ENCODE measurements at places on chromosomes 6 and 20.

- no peak for DNase-seq
Measured at GRCh38 chr20:61193164-61193563, 58.9 kb upstream of the CDH4 start.

DNA sequence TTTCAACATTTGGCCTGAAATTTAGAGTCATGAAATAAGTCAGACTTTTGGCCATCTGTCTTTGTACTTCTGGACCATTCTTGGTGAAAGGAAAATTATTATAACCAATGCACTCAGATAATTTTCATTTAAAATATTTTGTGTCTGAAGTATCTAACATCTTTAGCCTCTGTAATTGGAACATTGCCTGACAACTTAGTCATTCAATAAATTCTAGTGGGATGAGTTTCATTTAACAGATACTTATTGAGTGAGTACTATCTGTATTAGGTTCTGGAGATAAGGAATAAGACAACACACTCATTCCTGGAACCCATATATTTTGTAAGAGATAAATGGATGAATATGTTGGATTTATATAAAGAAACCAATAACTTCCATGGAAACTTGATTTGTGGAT is 536.0 kb downstream of the BCKDHB start:
- no peak for DNase-seq

- no peak for DNase-seq
Measured at GRCh38 chr6:15952231-15953151, 176.4 kb upstream of the MYLIP start.

- DNase-seq = no peak
Measured at GRCh38 chr6:139882977-139883728, 508.7 kb upstream of the CITED2 start.

- DNase-seq = no peak
Measured at GRCh38 chr6:150093397-150093796, 24.5 kb upstream of the ULBP3 start.

DNA sequence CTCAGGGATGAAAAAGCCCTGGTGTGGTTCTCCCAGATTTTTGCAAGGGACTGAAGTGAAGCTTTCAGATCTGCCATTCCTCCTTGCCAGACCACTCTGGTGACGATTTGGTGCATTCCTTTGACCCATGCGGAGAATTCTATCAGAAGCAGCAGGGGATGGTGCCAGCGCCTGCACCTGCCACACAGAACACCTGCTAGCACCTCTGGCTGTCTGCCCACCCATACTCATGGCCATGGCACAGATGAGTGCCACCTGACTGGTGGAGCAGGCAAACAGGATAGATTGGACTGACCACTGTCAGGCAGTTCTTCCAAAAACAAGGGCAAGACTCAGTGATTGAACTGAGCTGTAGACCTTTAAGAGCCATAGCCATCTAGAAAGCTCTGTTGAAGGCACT is 107.1 kb downstream of the CDYL start:
- no peak for DNase-seq

DNA sequence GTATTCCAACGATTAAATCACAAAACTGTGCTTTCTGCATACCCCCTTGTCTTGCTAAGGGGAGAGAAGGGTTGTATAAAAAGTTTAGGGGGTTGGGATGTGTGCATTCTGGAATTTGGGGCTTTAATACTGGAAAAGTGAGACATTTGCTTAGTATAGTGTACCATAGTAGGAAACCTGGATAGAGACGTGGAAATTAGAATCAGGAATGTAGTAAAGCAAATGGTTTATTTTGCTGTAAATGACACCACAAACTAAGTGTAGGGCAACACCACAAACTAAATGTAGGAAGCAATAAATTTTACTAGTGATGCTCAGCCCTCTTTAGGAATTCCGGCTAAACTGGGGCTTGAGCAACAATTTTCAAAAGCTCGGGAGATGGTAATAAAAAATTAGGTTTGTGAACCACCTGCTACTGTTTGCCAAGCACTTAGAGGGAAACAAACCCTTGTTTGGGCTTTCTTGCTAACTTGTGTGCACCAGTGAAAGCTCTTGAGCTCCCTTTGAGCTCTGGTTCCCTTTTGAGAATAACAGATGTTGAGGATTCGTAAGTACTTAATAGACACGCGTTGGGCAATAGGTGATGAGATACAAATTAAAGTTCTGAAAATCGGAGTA is 13.8 kb downstream of the BRD2 start:
- DNase-seq = no peak

DNA sequence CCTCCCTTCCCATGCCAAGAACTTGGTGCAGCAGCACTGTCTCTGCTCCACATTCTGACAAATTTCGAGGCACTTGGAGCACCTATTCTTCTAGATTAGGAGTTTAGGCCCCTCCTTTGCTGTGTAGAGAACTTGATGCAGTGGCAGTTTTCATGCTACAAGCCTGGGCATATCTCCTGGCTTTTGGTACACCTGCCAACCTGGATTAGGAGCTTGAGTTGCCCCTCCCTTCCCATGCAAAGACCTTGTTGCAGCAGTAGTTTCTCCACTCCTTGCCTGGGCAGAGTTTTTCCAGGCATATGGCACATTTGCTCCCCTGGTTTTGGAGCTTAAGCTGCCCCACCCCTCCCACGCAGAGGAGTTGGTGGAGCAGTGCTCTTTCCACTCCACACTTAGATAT is 956.1 kb downstream of the EYS start:
- DNase-seq = no peak

GRCh38 chr20:57665589-57665971 is 44.2 kb downstream of the PMEPA1 start:
- no peak for DNase-seq

GRCh38 chr20:54573838-54574237 is 98.4 kb downstream of the DOK5 start:
- no peak for DNase-seq

DNA sequence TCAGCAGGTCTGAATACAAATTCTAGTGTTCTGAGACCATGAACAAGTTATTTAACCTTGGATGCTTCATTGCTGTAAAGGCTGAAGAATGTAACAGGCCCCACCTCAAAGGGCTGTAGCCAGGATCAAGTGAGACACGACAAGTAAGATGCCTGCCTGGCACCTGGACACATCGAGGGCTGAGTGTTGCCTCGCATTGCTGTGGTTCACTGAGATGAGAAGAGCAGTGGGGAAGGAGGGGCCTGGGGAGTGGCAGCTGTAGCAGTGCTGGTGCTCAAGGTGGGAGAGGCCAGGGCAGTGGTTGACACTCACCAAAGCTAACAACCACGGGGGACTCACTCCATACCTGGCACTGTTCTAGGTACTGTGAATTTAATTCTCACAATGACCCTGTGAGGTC is 187.8 kb downstream of the KIF16B start:
- no peak for DNase-seq

DNA sequence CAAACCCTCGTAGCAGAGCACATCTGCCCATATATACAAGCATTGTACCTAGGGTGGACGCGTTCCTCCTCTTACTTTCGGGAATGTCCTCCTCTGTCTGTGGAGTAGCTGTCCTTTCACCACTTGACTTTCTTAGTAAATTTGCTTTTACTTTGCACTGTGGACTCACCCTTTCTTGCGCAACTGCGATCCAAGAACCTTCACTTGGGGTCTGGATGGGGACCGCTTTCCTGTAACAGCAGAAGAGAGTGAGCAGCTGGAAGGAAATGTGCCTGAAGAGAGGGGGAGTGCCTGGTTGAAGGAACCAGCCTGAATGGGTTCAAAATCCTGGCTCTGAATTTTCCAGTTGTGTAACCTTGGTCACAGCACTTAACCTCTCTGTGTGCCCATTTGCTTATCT is 40.1 kb upstream of the PMEPA1 start:
- DNase-seq = no peak

GRCh38 chr6:37804586-37804985 is 14.9 kb upstream of the ZFAND3 start:
- DNase-seq = no peak

DNA sequence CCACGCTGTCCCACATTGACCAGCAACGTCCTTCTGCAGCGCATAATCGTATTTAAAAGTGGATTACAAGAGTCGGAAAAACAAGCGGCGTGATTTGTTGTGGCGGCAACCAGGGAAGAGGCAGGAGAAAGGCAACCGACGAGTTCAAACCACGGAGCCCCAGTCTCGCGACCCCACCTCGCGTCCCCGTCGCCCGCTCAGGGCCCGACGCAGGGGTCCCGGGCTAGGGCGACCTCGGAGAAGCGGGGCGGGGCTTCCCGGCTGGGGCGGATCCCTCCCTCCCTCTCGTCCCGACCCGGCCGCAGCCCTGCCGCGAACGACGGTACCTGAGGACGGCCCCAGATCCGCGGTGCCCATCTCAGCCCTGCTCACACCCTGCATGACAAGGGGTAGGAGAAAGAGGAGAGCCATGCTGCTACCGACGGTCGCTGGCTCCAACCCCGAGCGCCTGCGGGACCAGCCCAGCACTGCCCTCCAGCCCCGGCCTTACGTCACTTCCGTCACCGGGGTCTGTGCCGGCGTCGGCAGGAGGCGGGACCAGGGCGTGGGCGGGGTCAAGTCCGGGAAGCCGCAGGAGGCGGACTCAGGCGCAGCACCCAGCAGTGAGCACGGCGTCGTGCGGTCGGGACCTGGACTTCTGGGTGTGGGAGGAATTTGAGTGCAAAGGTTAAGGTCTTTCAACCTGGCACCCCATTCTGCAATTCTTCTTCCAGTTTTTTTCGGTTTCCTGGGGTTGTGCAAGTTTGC is at the start of gene IFNGR1:
Gene IFNGR1, minus strand, starts transcription at position 469 of the 747 bp plus-strand sequence. Its CDS starts 58 bp downstream, at position 411.
- peak; percentile 91 for DNase-seq

DNA sequence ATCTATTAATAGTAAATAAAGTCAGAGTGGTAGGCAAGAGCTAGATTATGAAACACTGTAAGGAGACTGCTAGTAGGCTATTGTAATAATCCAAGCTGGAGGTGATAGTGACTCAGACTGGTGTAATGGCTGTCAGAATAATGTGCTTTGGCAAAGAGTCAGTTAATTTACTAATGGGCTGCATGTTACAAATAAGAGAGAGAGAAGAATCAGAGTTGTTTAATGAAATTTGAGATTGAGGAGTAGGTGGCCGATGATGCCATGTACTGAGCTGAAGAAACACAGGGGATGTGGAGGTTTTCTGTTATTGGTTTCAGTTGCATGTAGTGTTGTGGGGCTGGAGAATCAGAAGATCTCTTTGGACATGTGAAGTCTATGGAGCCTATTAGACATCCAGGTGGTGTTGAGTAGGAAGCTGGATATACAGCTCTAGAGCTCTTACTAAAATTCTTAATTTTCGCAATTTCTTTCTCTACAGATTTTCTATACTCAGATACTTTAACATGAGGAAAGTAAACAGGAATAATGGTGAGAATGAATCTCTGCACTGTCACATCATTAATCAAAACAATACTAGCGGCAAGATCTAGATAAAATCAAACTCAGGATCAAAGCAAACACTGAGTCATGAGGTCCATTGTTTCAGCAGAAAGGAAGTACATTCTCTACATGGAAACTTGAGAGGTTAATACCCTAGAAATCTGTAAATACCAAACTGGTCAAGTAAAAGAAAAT is 167.7 kb downstream of the SIM1 start:
- no peak for DNase-seq

- DNase-seq = no peak
Measured at GRCh38 chr20:34567892-34568865, 9.7 kb downstream of the MAP1LC3A start.

GRCh38 chr6:68447112-68447511 is 188.0 kb upstream of the ADGRB3 start:
- no peak for DNase-seq

DNA sequence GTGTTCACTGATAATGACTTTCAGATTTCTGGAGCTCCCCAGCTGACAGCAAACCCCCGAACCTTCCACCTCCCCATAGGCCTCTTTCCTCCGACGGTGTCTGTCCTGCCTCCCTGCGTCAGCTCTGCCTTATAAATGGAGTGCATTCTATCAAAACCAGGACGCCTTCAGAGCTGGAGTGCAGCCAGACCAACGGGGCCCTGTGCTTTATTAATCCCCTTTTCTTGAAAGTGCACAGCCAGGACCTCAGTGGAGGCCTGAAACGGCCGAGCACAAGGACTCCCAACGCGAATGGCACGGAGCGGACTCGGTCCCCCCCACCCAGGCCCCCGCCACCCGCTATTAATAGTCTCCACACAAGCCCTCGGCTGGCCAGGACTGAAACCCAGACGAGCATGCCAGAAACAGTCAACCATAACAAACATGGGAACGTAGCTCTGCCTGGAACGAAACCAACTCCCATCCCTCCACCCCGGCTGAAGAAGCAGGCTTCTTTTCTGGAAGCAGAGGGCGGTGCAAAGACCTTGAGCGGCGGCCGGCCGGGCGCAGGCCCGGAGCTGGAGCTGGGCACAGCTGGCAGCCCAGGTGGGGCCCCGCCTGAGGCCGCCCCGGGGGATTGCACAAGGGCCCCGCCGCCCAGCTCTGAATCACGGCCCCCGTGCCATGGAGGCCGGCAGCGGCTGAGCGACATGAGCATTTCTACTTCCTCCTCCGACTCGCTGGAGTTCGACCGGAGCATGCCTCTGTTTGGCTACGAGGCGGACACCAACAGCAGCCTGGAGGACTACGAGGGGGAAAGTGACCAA is 42.3 kb upstream of the NAA20 start:
- DNase-seq = no peak

GRCh38 chr20:3340443-3340842 is 67.0 kb downstream of the DNAAF9 start:
- DNase-seq = no peak

DNA sequence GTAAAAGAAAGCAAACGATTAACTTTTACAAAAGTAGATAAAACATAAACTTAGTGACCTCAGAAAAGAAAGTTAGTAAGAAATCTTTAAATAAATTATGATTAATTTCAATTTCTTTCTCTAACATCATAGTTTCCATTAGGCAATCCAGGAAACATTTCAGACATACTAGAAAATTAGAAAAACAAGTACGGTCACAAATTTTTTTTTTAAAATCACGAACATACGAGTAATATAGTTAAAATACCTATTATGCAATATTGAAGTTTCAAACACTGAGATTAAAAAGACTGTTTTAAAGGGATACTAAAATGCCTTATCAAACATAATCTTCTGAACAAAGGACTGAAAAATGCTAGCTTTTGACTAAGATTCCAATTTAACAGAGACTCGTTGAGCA is 26.2 kb downstream of the NOL7 start:
- no peak for DNase-seq
